Activated CD8-positive, alpha-beta T cell treated with anti-CD3 and anti-CD28 coated beads, Interleukin-2, amount 10 ng/mL, durations not matched to agents 7 days and 5 days (primary cell): ENCODE measurements at places on chromosomes 4 and X. TPM values are rescaled to one million over a fixed set of nuclear protein-coding genes. Genes with fewer than 3 reads are reported as not detected.

Gene HSFX4
- total RNA-seq: not detected

Gene CSAG1
- total RNA-seq: not detected

Gene SPANXA2
- total RNA-seq: not detected

Gene MGARP
- 0.26 TPM for total RNA-seq

Gene SGMS2
- total RNA-seq: not detected

Gene USP17L13
- not detected for total RNA-seq

Gene SMIM31
- total RNA-seq: not detected

Gene FGFR3
- total RNA-seq: 0.37 TPM

Gene RHOXF1
- not detected for total RNA-seq

GRCh38 chr4:7581477-7581876, 146.7 kb upstream of the PSAPL1 start:
- DNase-seq: peak; percentile 49
- H3K4me1 ChIP-seq: no peaks in the 10 kb centered on the region
- H3K27me3 ChIP-seq: no peaks in the 10 kb centered on the region
- H3K27ac ChIP-seq: no peak overlapping the region
- no peaks in the 10 kb centered on the region for H3K36me3 ChIP-seq

GRCh38 chr4:16117164-16117563, 33.3 kb upstream of the PROM1 start:
- H3K27me3 ChIP-seq: peaks cover 2% of the 10 kb centered on the region
- H3K4me1 ChIP-seq: peaks cover 3% of the 10 kb centered on the region
- no peaks in the 10 kb centered on the region for H3K36me3 ChIP-seq
- H3K4me3 ChIP-seq: no peak overlapping the region

DNA sequence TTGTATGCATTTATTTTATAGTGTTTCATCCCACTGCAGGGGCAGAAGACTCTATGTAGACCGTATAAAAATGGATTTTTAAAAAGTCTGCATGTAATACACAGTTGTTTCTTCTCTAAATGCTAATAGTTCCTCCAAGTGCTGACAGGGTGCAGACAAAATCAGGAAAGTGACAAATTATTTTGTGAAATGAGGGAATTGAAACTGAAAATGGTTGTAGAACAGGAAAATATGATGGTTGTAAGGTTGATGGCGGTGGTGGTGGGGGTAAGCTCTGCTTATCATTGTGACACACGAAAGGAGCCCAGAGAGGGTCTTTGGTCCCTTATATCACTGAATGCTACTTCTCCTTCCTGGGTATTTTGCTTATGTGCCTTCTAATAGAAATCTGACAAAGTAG, 4.3 kb downstream of the IL15 start:
- H3K4me1 ChIP-seq: peaks cover 17% of the 10 kb centered on the region
- H3K27me3 ChIP-seq: peaks cover 14% of the 10 kb centered on the region
- no peak overlapping the region for H3K27ac ChIP-seq
- no peak overlapping the region for H3K4me3 ChIP-seq
- DNase-seq: no peak

- H3K4me1 ChIP-seq: no peaks in the 10 kb centered on the region
- peaks cover 5% of the 10 kb centered on the region for H3K36me3 ChIP-seq
- no peak overlapping the region for H3K27ac ChIP-seq
- no peak for DNase-seq
- H3K27me3 ChIP-seq: no peaks in the 10 kb centered on the region
- no peak overlapping the region for H3K4me3 ChIP-seq
Measured at GRCh38 chrX:74232859-74233258, 71.1 kb upstream of the ZCCHC13 start.

- no peak overlapping the region for H3K27ac ChIP-seq
- no peaks in the 10 kb centered on the region for H3K4me1 ChIP-seq
- no peaks in the 10 kb centered on the region for H3K36me3 ChIP-seq
- no peak overlapping the region for H3K4me3 ChIP-seq
- H3K27me3 ChIP-seq: no peaks in the 10 kb centered on the region
- no peak for DNase-seq
Measured at GRCh38 chr4:137748616-137749015, 216.3 kb upstream of the PCDH18 start.

- peak; percentile 60 for DNase-seq
- peak within 1 kb of the TSS; percentile 98 for H3K27ac ChIP-seq
- no peaks in the 10 kb centered on the region for H3K27me3 ChIP-seq
- peak within 1 kb of the TSS; percentile 95 for H3K4me3 ChIP-seq
Measured at GRCh38 chrX:153925739-153926551, at the start of gene ARHGAP4. TSS of gene ARHGAP4 (minus strand) at chrX:153926264. CDS start at chrX:153926202, 62 bp downstream.

DNA sequence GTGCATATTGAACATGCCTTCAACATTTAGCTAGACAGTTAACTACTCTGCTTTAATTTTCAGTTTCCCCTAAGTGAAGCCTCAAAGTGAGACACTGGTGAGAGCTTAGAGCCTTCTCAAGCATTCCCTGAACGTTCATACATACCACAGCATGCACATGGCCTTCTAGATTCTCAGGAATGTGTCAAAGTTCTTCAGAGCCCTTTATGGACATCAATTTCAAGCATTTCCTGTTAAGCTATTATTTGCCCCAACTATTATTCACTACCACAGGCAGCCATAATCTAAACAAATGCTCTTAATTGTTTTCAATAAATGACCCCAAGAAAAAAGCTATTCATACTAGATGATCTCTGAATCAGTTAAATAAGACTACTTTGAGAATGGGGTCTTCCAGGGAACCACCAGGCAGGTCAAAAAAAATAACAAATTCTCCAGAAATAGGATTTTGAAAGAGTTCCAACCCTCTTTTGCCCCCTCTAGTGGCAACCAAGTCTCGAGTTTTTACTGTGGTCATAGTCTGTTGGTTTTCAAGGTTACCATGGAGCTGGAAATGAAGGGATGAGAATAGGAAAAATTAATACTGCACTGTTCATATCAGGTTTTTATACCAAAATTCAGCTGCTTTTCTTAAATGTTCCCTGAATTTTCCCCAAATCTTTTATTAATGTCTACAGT, 235.4 kb downstream of the RAB28 start:
- H3K27me3 ChIP-seq: no peaks in the 10 kb centered on the region
- no peaks in the 10 kb centered on the region for H3K4me1 ChIP-seq
- H3K36me3 ChIP-seq: no peaks in the 10 kb centered on the region
- DNase-seq: no peak
- no peak overlapping the region for H3K4me3 ChIP-seq
- no peak overlapping the region for H3K27ac ChIP-seq

- no peaks in the 10 kb centered on the region for H3K36me3 ChIP-seq
- H3K4me1 ChIP-seq: peaks cover 4% of the 10 kb centered on the region
- DNase-seq: no peak
Measured at GRCh38 chr4:82201303-82201702, 172.5 kb downstream of the HNRNPD start.

- H3K36me3 ChIP-seq: peaks cover 13% of the 10 kb centered on the region
- H3K4me1 ChIP-seq: peaks cover 18% of the 10 kb centered on the region
- DNase-seq: peak; percentile 35
- peak overlapping the region; percentile 95 for H3K4me3 ChIP-seq
- no peaks in the 10 kb centered on the region for H3K27me3 ChIP-seq
Measured at GRCh38 chrX:54043541-54044125, 640 bp downstream of the PHF8 start.

- H3K27ac ChIP-seq: no peak overlapping the region
- H3K27me3 ChIP-seq: peaks cover 22% of the 10 kb centered on the region
- H3K4me3 ChIP-seq: no peak overlapping the region
- H3K4me1 ChIP-seq: peaks cover 2% of the 10 kb centered on the region
- DNase-seq: no peak
Measured at GRCh38 chr4:185137233-185137925, 5.7 kb upstream of the SLC25A4 start.

DNA sequence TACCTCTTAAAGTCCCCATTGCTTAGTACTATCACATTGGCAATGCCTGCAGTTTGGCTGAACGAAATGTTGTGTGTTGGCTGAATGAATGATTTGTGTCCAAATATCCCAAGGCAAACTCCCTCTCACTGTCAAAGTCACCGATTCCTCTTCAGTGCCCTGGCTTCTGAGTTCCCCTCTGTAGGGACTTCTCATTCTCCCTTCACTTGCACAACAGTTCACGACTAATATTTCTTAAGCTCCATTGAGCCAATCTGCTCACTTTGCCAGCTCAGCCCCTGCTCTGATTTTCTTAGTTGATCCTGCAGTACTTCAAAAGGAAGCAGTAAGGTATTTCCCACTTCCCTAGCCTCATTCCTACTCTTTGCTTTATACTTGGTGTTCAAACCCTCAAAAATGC, 21.9 kb upstream of the PACRGL start:
- DNase-seq: no peak
- H3K36me3 ChIP-seq: no peaks in the 10 kb centered on the region
- no peaks in the 10 kb centered on the region for H3K4me1 ChIP-seq
- H3K27me3 ChIP-seq: peaks cover 13% of the 10 kb centered on the region

- no peaks in the 10 kb centered on the region for H3K36me3 ChIP-seq
- H3K4me1 ChIP-seq: no peaks in the 10 kb centered on the region
- H3K27me3 ChIP-seq: no peaks in the 10 kb centered on the region
- DNase-seq: no peak
- H3K27ac ChIP-seq: no peak overlapping the region
Measured at GRCh38 chrX:109184506-109185139, 297.3 kb downstream of the GUCY2F start.

DNA sequence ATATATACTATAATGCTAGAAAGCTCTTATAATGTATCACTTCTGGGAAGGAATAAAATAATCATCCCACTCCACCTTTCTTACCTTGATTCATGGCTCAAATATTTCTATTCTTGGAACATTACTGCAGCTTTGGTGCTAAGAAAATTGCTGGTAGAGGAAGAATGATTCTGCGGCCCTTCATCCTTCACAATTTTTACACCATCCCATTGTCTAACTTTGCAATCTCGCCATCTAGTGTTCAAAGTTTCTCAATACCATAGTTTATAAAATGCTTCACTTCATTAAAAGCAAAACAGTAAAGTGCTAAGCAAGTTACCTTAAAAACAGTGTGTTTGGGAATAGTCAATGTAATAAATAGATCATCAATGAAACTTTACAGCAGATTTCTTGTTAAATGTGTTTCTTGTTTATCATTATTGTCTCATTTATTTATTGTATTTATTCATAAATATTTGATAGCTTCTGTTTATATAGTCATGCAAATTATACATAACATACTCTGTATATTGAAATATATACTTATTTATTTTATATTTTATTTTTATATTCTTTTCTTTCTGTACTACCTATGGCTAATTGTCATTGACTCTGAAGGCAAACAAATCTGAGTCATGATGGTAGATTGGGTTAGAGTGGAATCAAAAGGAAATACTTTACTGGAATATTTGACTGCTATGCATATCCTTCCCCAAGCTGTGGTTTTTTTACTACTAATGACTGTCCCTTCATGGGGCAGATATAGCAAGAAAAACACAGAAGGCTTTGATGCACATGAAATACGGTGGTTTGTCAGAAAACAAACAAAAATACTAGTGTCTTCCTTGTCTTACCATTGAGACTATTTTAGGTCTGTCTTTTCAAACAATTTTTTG, 390.7 kb downstream of the MAPK10 start:
- no peaks in the 10 kb centered on the region for H3K27me3 ChIP-seq
- no peak overlapping the region for H3K4me3 ChIP-seq
- no peaks in the 10 kb centered on the region for H3K36me3 ChIP-seq
- no peaks in the 10 kb centered on the region for H3K4me1 ChIP-seq
- no peak for DNase-seq

GRCh38 chr4:187332141-187332540, 608.5 kb upstream of the FAT1 start:
- H3K36me3 ChIP-seq: no peaks in the 10 kb centered on the region
- H3K4me1 ChIP-seq: no peaks in the 10 kb centered on the region
- no peak overlapping the region for H3K27ac ChIP-seq
- DNase-seq: no peak
- H3K4me3 ChIP-seq: no peak overlapping the region

DNA sequence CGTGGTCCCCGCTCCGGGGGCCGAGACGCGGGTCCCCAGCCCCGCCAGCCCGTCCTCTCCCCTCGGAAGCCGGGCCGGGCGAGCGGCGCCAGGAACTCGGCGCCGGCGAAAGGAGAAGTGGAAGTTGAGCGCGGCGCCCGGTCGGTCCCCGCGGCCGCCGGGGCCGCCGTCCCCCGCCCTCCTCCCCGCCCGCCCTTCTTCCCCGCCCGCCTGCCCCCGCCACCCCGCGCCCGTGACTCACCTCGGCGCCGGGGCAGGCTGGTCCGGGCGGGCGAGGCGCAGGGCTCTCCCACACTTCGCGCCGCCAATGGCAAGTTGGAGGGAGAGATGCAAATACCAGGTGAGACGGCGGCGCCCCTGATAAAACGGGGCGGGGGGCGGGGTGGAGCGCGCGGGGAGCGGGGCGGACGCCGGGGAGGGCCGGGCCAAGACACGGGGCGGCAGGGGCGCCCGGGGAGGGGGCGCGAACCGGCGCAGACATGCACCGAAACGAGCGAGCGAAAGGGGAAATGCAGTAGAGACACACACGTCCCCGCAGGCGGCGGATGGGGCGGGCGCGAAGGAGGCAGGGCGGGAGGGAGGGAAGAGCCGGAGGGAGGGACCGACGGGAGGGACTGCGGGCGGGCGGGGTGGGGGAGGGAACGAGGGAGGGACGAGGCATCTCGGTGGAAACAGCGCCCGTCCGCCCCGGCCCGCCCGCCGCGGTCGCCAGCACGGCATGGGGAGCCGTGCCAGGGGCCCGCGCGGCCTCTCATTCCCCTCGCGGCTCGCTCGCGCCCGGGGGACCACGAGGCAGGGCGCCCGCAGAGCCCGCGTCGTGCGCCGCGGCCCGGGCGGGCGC, at the start of gene ELF4:
TSS of gene ELF4 (minus strand) at position 119 of the 841 bp plus-strand sequence. CDS start 29,167 bp downstream, outside the sequence.
- H3K36me3 ChIP-seq: peaks cover 11% of the 10 kb centered on the region
- peak; percentile 57 for DNase-seq
- H3K4me1 ChIP-seq: peaks cover 43% of the 10 kb centered on the region
- H3K27me3 ChIP-seq: no peaks in the 10 kb centered on the region
- H3K27ac ChIP-seq: peak within 1 kb of the TSS; percentile 85
- peak within 1 kb of the TSS; percentile 89 for H3K4me3 ChIP-seq

GRCh38 chr4:141891260-141892120, 255.1 kb downstream of the IL15 start:
- no peak for DNase-seq
- H3K27ac ChIP-seq: no peak overlapping the region
- H3K36me3 ChIP-seq: no peaks in the 10 kb centered on the region
- H3K4me3 ChIP-seq: no peak overlapping the region
- H3K4me1 ChIP-seq: no peaks in the 10 kb centered on the region

DNA sequence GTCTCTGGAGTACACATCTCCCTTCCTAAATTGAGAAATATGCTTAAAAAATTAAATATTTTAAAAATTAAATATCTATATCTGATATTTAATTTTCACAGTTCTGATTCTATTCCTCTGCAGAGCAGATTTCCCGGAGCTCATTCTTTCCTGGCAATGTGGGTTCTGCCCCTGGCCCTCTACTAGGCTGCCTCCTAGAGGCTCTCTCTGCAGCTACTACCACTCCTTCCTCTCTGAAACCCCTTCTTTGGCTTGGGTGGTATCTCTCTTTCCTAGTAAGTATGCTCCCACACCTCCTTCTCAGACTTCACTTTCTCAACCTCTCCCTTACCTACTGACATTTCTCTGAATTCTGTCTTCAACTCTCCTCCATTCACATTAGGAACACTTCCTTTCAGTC, 45.3 kb downstream of the RPGR start:
- DNase-seq: no peak
- H3K4me1 ChIP-seq: no peaks in the 10 kb centered on the region
- H3K36me3 ChIP-seq: no peaks in the 10 kb centered on the region
- H3K27ac ChIP-seq: no peak overlapping the region
- H3K4me3 ChIP-seq: no peak overlapping the region

GRCh38 chr4:167031534-167032156, 202.6 kb downstream of the SPOCK3 start:
- no peak for DNase-seq
- H3K36me3 ChIP-seq: no peaks in the 10 kb centered on the region
- no peaks in the 10 kb centered on the region for H3K27me3 ChIP-seq
- H3K4me1 ChIP-seq: no peaks in the 10 kb centered on the region
